ENCODE measurements at places on chromosomes 1 and 21. TPM values are rescaled to one million over a fixed set of nuclear protein-coding genes. Genes with fewer than 3 reads are reported as not detected.

The HTR6 gene
- 0.10 TPM for total RNA-seq

- no peak for DNase-seq
Measured at GRCh38 chr1:1161683-1162079, 12.0 kb upstream of the TTLL10 start.

DNA sequence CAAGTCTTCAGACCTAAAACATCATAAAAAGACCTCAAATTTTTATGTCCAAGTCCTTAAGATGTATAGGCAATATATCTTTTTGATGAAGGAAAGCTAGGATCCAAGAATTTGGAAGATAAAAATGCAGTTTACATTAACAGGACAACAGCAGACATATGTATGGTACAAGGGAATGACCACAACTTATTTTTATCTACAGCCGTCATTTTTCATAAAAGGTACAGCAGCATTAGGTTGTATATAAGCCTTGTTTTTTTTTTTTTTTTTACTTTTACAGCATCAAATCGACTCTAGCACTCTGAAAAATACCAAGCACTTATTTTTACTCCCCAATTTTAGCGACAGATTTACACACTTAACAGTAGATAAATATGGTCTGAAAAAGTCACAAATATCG is 1.3 kb downstream of the SRSF10 start:
- DNase-seq: no peak

The PTPRC gene
- total RNA-seq: 1.4 TPM

DNA sequence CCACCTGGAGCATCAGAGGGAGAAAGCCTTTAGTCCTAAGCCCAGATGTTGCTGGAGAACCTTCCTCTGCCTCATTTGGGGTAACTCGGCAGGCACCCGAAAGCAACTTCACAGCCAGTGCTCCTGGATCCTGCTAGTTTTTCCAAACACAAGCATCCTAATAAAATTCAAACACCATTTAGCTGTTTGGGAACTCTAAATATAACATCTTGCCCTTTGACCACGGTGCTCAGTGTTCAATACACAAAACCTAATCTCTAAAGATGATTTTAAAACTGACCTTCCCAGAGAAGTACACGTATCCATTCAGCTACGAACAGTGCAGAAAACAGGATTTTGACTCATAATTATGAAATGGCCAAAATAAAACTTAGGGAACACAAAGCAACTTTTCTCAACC is 40.3 kb downstream of the PROX1 start:
- no peak for DNase-seq

The OPTC gene
- not detected for total RNA-seq

DNA sequence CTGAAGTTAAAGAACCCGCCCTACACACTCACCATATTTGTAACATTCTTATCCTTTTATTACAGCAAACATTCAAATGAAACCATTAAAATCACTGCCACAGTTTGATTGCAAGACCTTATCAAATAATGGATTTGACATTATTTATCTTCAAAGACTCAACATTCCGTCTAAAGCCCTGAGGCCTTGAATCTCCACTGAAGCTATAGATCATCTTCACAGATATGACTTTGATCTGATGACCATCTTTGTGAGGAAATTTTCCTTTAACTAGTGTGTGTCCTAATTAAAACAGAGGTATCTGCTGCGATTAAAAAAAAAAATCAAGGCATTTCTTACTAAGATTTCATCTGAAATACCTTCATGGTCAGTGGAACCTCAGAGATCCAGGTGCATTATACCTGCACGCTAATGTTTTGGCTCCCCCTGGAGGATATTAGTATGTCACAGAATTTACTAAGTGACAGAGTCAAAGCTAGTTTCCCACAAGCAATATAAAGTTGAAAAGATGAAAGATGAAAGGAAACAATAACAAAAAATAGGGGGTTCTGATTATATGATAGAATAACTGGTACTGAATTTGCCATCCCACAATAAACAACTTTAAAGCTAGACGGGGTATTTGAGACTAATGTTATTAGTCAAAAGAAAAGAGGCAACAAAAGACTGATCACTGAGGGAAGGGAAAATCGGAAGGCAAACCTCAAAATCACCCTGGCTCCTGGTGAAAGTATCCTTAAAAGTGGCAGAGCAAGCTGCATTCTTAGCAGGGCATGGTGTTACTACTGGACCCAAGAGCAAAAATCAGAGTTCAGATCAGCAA is 923.4 kb downstream of the NCAM2 start:
- no peak for DNase-seq

The FAM72C gene
- total RNA-seq: 1.2 TPM

The PPFIA4 gene
- 1.9 TPM for total RNA-seq

DNA sequence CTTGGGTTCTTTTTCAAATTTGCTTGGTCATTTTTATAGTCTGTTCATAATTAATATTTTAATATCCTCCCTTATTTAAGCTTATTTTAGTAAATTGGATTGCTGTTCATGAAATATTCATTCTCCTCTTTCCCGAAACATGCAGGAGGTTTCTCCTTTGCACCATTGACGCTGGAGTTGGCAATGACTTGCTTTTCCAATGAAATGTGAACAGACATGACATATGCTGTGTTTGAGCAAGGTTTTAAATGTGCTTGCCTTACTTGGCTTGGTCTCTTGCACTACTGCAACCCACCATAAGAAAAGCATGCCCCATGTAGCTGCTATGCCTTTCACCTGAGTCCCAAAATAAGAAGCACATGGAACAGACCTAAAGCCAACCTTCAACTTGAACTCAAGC is 498.0 kb upstream of the NFIA start:
- DNase-seq: no peak

GRCh38 chr1:33321178-33321577 is 280 bp upstream of the A3GALT2 start:
- no peak for DNase-seq

GRCh38 chr1:111826278-111826677 is 70.6 kb downstream of the DDX20 start:
- no peak for DNase-seq

DNA sequence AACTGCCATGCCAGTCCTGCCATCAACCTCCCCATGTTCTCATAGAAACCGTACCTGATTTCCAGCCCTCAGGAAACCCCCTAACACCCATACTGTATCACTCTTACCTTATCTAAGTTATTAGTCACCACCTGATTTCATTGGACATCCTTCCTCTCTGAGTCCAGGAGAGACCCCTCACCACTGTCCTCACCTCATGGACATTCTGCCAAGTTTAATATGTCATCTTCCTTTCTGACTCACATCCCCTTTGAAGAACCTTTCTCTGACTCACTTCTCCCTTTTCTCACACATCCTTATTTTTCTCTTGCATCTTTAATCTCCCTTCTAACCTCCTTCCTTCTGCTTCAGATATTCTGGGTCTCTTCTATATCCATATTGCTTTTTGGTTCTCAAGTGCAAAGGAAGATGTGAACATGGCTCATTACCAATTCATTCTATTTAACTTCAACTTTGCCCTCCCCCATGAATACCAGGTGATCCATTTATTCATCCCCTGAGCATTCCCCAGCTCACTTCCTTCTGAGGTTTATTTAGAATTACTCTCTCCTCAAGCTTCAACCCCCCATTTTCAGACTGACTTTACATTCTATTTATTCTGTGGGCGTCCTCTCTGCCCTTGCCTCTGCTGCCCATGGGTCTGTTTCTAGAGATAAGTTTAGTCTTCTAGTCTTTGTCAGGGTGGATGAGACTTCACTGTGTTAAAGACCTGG is 206.8 kb upstream of the ESRRG start:
- DNase-seq: no peak

Data from Panc1 (cell line).